ENCODE measurements at places on chromosomes 7 and 10. TPM values are rescaled to one million over a fixed set of nuclear protein-coding genes. Genes with fewer than 3 reads are reported as not detected.

- no peaks in the 10 kb centered on the region for H3K36me3 ChIP-seq
- no peak overlapping the region for H3K27ac ChIP-seq
- H3K4me1 ChIP-seq = no peaks in the 10 kb centered on the region
- ATAC-seq = no peak
These were observed 114.1 kb downstream of the EMX2 start for GRCh38 chr10:117656385-117657367.

DNA sequence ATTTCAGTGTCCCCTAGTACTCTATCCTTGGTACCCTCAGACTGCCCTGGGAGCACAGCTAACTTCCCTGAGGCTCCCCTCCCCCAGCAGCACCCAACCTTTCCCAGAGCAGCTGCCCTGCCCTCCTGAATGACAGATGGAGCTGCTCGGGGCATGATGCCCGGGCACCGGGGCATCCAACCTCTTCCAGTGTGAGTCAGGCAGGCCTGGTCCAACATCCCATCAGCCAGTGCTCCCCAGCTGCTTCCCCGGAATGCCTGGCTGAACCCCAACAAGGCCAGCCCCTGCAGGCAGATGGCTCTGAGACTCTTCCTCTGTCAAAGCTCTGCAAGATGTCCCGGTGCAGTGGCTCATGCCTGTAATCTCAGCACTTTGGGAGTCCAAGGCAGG lies 11.9 kb upstream of the TSPAN15 start:
- H3K4me3 ChIP-seq = no peak overlapping the region
- no peaks in the 10 kb centered on the region for H3K27me3 ChIP-seq
- ATAC-seq = peak; percentile 39
- H3K36me3 ChIP-seq = peaks cover 6% of the 10 kb centered on the region

The PWWP2B gene
- total RNA-seq = 13.7 TPM

DNA sequence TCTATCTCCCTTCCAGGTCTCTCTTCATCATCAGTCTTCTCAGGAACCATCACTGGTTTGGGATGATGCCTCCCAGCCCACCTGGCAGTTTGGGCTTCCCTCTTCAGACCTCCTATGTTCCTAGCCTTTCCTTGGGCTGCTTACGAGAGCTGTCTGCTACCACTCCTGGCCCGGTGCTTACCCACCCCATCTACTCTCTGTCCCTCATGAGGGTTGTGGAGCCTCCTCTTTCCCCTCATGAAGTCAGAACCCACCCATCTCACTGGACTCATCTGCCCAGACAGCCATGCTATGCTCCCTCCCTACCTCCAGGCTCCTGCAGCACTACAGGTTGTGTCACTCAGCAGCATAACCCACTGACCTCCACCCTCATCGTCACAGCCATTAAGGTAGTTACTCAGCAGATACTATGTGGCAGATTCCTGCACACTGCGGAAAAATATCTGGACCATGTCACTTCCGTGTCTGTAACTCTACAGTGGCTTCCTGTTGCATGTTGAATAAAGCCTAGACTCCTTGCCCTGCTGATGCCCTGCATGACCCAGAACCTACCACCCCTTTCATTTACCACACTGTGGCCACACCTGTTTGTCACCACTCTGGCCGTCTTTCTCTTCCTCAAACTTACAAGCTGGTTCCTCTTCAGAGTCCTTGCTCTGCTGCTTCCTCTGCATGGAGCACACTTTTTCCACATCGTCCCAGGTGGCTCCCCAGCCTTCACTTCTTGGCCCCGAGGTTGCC lies 2.0 kb downstream of the DBNL start:
- peaks cover 9% of the 10 kb centered on the region for H3K4me1 ChIP-seq
- no peaks in the 10 kb centered on the region for H3K27me3 ChIP-seq
- no peaks in the 10 kb centered on the region for H3K36me3 ChIP-seq
- H3K4me3 ChIP-seq = no peak overlapping the region
- no peak for ATAC-seq

- no peak overlapping the region for H3K4me3 ChIP-seq
- H3K27ac ChIP-seq = no peak overlapping the region
- H3K36me3 ChIP-seq = no peaks in the 10 kb centered on the region
- no peaks in the 10 kb centered on the region for H3K27me3 ChIP-seq
- ATAC-seq = no peak
- peaks cover 4% of the 10 kb centered on the region for H3K4me1 ChIP-seq
These were observed 69.4 kb upstream of the PDLIM1 start for GRCh38 chr10:95360122-95360714.

- H3K4me1 ChIP-seq = peaks cover 52% of the 10 kb centered on the region
- H3K27ac ChIP-seq = no peak overlapping the region
- H3K27me3 ChIP-seq = no peaks in the 10 kb centered on the region
These were observed 60.7 kb downstream of the TNS3 start for GRCh38 chr7:47521011-47521795.

DNA sequence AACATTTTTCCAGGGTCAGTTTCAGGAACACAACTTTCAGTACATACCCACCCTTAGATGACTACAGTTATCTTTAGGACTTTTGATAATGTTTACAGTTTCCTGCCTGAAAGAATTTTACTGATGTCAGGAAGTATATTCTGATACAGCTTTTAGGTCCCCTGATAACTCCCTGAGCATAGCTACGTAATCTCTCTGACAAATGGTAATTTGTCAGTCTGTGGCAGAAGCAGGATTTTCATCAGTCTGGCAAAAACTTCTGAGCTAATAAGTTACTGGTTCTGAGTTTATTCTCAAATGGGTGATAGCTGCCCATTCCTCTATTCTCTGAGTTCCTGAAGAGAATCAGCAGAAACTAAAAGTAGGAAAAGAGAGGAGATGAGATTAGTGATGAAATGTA lies 270.1 kb upstream of the MTPN start:
- no peaks in the 10 kb centered on the region for H3K27me3 ChIP-seq
- H3K36me3 ChIP-seq = no peaks in the 10 kb centered on the region
- H3K27ac ChIP-seq = no peak overlapping the region
- no peak overlapping the region for H3K4me3 ChIP-seq

- no peak overlapping the region for H3K4me3 ChIP-seq
- no peaks in the 10 kb centered on the region for H3K27me3 ChIP-seq
- no peak overlapping the region for H3K27ac ChIP-seq
- no peaks in the 10 kb centered on the region for H3K4me1 ChIP-seq
- ATAC-seq = no peak
These were observed 119.0 kb upstream of the IMMP2L start for GRCh38 chr7:111681242-111681641.

DNA sequence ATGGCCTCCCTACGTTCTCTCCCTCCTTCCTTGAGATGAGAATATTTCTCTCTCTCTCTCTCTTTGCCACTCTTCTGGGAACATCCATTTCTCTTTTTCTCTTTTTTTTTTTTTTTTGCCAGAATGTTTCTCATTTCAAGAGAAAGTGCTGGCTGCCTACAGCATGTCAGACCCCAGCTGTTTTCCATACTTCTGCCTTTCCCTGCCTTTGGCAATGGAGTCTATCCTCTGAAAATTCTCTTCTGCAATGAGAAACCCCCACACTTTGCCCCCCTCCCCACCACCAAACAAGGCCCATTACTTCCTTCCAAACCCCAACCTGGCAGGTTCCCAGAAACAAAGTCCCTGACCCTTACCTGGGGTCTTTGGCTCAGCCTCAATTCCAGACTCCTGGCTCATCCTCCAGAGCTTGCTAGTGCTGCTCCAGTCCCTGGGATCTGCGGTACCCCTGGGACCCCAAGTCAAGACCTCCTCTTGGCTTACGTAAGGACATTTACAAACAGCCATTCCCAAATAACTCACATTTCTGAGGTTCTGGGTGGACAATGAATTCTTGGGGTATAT lies 17.4 kb upstream of the CCL26 start:
- no peak for ATAC-seq
- H3K4me3 ChIP-seq = no peak overlapping the region
- no peaks in the 10 kb centered on the region for H3K36me3 ChIP-seq

DNA sequence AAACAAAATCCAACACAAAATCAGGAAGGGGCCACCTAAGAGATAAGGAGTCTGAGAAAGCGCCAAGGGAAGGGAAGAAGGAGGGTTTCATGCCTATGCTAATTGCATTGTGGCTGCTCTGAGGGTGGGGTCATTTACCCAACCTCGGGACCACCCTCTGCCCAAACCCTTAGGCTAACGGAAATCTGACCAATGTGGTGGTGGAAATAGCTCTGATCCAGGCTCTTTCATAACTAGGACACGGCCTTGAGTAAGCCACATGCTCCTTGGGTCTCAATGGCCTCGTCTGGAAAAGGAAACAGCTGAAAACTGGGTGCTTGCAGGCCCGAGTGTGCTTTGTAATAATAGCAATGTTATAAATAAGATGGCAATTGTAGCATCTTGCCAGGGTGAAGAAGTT lies 14.9 kb upstream of the SRGN start:
- no peak overlapping the region for H3K27ac ChIP-seq
- no peaks in the 10 kb centered on the region for H3K27me3 ChIP-seq
- H3K4me1 ChIP-seq = no peaks in the 10 kb centered on the region
- ATAC-seq = no peak
- H3K36me3 ChIP-seq = no peaks in the 10 kb centered on the region
- no peak overlapping the region for H3K4me3 ChIP-seq

DNA sequence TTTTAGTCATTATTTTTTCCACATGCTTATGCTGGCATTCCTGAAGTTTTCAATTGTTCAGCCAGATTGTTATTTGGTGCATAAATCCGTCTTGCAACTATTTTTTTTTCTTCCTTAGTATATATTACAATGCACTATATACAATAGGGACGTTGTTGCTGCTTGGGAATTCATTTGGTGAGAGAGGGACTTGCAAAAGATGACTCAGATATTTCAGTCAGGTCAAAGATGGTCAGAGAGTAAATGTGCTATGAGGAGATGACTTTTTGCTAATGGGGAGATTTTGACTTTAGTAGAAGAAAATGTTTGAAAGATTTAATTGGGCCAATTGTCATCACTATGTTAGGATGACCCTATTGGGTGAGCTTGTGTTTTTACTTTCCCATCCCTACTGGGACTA lies 348.4 kb upstream of the MTPN start:
- H3K4me1 ChIP-seq = peaks cover 5% of the 10 kb centered on the region
- ATAC-seq = no peak
- H3K27me3 ChIP-seq = no peaks in the 10 kb centered on the region
- H3K27ac ChIP-seq = no peak overlapping the region
- H3K4me3 ChIP-seq = no peak overlapping the region
- no peaks in the 10 kb centered on the region for H3K36me3 ChIP-seq

DNA sequence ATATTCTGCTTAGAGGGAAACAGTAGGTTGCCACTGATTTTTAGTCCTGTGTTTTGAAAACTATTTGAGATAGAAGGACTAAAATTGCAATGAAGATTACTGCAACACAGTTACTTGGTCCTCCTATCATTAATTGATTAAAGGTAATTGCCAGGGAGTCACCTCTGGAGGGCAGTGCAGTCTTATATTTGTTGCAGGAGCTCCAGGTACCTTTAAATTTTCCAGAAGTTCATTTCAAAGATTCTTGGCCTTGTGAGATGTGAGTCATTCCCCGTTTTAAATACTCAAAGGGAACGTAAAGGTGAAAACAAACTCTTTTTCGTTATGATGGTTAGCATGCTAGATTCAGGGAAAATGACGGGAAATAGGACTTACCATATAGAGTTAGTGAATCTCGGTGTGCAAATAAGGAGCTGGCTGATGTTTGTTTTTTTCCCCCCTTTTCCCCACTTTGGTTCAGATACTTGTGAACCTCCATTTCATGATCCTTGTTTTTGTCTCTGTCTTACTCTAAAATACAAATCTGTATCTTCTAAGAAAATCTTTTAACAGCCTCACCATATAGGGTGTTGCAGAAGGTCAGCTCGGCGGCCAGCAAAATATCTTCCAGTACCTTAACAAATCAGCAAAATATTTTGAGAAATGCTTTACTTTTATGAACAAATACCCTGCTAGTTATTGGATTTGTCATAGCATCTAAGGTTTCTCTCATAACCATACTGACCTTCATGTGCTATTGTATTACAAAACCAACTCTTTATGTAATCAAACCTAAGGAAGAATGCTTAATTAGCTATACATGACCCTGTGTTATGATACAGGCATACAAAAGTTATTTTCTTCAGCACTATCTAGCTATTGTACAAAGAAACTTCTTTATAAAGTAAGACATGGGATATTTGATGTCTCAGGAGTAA lies 143.0 kb upstream of the HDAC9 start:
- H3K27ac ChIP-seq = peak overlapping the region; percentile 41
- H3K4me3 ChIP-seq = no peak overlapping the region
- no peak for ATAC-seq
- no peaks in the 10 kb centered on the region for H3K4me1 ChIP-seq
- no peaks in the 10 kb centered on the region for H3K27me3 ChIP-seq

The ZNF467 gene
- 4.2 TPM for total RNA-seq

- H3K27me3 ChIP-seq = no peaks in the 10 kb centered on the region
- no peak for ATAC-seq
- H3K27ac ChIP-seq = no peak overlapping the region
- H3K4me3 ChIP-seq = no peak overlapping the region
These were observed 103.2 kb downstream of the NRG3 start for GRCh38 chr10:81978238-81978637.

GRCh38 chr7:6226194-6226799 lies 46.1 kb downstream of the CYTH3 start:
- H3K36me3 ChIP-seq = no peaks in the 10 kb centered on the region
- ATAC-seq = peak; percentile 42
- no peak overlapping the region for H3K4me3 ChIP-seq
- H3K27me3 ChIP-seq = no peaks in the 10 kb centered on the region
- peak overlapping the region; percentile 5 for H3K27ac ChIP-seq

The CPA2 gene
- not detected for total RNA-seq

The TMEM270 gene
- total RNA-seq = not detected

DNA sequence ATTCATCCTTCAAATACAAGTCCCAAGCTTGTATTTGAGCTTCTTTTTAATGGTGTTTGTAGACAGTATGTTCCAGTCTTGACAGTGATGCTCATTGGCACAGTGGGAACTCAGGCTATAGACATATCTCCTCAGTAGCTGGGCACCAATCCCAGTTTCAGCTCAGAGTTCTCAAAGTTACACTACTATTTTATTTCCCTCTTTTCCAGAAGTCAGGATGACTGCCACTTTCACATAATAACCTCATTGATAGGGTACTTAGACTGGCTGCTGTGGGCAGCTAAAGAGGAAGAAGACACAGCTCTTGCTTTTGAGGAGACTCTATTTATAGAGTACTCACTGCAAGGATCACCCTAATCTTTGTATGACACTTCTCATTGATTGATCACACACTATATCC lies 2.4 kb downstream of the GBF1 start:
- ATAC-seq = no peak
- H3K4me1 ChIP-seq = peaks cover 60% of the 10 kb centered on the region
- H3K27me3 ChIP-seq = no peaks in the 10 kb centered on the region
- no peaks in the 10 kb centered on the region for H3K36me3 ChIP-seq
- no peak overlapping the region for H3K27ac ChIP-seq
- no peak overlapping the region for H3K4me3 ChIP-seq

The IRF5 gene
- total RNA-seq = 10.1 TPM
